Left lobe of liver (tissue), 2 donors: ENCODE measurements at places on chromosomes 12 and 14.

GRCh38 chr14:101072945-101073597, 169.5 kb upstream of the RTL1 start:
- DNase-seq, result peak; percentile 37

DNA sequence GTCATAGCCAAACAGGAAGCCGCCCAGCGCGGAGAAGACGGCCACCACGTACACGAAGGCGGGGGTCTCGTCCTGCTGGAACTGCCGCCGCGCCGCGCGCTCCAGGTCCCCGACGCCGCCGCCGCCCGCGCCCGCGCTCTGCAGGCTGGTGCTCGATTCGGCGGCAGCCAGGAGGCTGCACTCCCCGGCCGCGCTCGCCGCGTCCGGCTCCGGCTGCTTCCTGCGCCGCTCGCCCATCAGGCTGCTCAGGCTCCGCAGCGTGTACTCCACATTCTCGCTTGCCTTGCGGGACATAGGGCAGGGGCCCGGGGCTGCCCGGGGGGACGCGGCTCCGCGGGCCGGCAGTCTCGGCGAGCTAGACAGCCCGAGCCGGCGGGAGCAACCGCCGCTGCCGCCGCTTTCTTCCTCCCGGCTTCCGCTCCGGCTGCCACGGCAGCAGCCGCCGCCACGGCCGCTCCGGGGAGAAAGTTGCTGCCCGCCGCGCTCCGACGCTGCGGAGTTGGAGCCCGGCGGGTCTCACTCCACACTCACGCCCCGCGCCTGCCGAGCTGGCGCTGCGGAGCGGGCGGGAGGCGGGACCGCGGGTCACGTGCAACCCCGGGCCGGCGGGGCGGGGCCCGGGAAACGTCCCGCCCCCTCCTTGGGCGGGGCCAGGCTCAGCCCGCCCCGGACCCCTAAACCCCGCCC, at the start of gene SLC2A13:
Gene SLC2A13, minus strand, starts transcription at position 567 of the 687 bp plus-strand sequence. Its CDS starts 273 bp downstream, at position 294.
- peak; percentile 88 for DNase-seq

- DNase-seq, result no peak
Observed at GRCh38 chr12:104420868-104421267, 35.9 kb upstream of the CHST11 start.

DNA sequence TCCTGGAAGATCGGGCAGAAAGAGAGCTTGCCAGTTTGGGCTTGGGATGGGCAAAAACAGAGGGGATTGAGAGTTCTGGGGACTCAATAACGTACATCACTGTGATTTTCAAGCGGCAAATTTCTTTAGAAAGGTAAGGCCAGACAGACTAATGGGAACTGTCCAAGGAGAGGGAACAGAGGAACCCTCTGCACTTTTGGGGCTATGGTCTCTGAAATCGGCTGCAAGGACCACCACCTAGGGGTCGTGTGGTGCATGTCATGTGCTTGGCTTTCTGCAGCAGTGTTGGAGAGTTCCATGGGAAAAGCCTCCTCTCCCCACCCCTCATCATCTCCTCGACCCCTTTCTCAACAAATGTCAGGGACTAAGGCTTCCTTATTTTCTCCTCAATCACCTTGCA, 79.6 kb downstream of the PPM1A start:
- no peak for DNase-seq

DNA sequence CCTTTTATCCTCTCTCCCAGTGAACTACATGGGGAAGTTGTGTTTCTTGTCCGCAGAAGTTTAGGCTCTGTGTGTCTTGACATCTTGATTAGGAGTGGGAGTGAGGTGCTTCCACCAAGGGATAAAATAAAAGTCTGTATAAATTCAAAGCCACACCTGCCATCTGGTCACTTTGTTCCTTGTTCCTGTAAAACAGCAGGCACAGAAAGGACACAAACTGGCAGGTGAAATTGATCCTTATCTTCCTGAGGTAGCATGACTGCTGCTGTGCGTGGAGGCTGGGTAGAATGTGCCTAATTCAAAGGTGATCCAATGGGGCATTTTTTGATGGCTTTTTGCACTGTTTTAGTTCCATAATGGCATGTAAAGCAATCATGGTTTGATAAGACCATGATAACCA, 104.3 kb upstream of the KITLG start:
- no peak for DNase-seq

- no peak for DNase-seq
Observed at GRCh38 chr14:90443161-90444076, 46.6 kb downstream of the CALM1 start.

GRCh38 chr12:10362325-10362724, 27.5 kb downstream of the KLRK1 start:
- no peak for DNase-seq

DNA sequence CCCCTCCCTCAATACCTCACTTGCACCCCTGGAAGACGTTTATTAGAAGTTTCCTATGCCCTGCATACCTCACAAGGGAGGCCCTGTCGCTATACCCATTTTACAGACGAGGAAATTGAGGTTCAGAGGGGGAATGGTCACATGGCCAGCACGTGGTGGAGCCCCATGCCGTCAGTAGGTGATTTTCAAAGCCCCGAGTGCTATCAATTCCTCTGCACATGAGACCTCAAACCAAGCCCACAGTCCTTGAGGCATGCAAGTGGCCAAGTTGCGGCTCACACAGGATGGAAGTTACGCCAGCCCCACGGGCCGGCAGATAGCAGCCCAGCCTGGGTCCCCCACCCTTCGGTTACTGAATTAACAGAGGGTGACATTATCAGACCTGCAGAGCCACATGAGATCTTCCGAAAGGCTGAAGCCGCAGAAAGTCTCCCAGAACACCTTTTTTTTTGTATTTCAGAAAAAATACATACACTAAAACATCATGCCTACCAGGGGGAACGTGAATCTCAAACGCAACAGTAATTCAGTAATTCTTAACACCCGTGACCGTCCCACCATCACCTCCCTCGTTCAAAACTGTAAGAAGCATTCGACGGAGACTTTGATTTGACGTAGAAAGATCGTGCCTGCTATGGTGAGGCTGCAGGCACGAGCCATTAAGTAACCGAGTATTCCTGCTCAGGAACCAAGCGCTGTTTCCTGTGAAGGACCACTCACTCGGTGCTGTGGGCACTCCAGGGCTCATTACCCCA, 129.0 kb downstream of the RFLNA start:
- DNase-seq, result no peak

DNA sequence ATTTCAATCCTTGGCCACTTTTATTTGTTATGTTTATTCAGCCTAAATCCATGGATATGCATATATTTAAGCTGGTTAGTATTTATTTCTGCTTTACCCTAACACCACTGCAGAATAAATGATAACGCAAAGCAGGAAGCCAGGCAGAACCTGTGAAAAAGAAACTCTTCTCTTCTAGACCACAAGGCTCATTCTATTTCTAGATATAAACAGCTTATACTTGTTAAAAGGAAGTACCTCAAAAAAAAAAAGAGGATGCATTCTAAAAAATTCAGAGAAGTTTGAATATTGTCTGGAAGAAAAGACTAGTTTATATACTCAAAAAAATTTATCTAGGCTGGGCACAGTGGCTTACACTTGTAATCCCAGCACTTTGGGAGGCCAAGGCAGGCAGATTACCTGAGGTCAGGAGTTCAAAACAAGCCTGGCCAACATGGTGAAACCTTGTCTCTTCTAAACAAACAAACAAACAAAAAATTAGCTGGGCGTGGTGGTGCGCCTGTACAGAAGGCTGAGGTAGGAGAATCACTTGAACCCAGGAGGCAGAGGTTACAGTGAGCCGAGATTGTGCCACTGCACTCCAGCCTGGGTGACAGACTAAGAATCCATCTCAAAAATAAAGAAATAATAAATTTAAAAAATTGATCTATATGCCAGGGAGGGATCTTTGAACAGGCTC, 55.8 kb downstream of the GALNT4 start:
- no peak for DNase-seq

- DNase-seq, result no peak
Observed at GRCh38 chr14:48751293-48751692, 834.9 kb downstream of the RPS29 start.

DNA sequence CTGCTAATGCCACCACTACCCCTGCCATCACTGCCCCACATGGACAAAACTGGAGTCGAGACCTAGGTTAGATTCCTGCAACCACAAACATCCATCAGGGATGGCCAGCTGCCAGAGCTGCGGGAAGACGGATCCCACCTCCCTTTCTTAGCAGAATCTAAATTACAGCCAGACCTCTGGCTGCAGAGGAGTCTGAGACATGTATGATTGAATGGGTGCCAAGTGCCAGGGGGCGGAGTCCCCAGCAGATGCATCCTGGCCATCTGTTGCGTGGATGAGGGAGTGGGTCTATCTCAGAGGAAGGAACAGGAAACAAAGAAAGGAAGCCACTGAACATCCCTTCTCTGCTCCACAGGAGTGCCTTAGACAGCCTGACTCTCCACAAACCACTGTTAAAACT, 7.1 kb upstream of the OAS2 start:
- DNase-seq, result no peak

GRCh38 chr12:12741660-12742059, 24.5 kb downstream of the CDKN1B start:
- DNase-seq, result no peak
